Naive B cell (primary cell): ENCODE measurements at places on chromosomes 6 and 20. TPM values are rescaled to one million over a fixed set of nuclear protein-coding genes. Genes with fewer than 3 reads are reported as not detected.

DEFB115 gene
- polyA plus RNA-seq = not detected

DNA sequence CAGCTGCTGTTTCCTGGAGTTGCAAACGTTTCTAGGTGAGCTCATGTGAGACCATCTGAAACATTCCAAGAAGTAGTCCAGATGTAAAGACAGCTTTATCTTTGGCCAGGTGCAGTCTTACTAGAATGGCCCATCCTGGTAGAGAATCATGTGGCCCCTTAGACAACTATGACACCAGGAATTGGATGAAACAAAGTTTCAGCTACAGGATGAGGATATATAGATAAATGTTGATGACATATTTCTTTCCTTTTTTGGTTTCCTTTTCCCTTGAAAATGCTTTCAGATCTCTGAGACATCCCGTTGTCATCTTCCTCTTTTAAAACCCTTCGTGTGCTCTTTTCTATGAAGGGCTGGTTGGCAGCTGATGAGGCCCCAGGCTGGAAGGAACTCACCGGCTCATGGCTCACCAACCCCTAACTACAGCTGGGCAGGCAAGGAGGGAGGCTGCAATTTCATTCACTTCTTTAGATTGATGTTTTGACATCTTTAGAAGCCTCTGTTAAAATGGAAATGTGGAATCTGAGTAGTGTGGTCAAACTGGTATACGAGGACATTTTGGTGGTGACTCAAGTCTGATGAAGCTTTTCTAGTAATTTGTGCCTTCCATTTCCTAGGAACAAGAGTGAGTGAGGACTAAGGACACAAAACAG is 167.9 kb upstream of the TNFAIP3 start:
- no peak overlapping the region for H3K27ac ChIP-seq
- DNase-seq = peak; percentile 30
- H3K27me3 ChIP-seq = peaks cover 9% of the 10 kb centered on the region
- H3K4me1 ChIP-seq = peaks cover 16% of the 10 kb centered on the region
- peak overlapping the region; percentile 50 for H3K4me3 ChIP-seq
- H3K36me3 ChIP-seq = no peaks in the 10 kb centered on the region

PTGIS gene
- not detected for polyA plus RNA-seq

- H3K4me1 ChIP-seq = no peaks in the 10 kb centered on the region
- H3K4me3 ChIP-seq = no peak overlapping the region
- DNase-seq = no peak
- H3K27ac ChIP-seq = no peak overlapping the region
- no peaks in the 10 kb centered on the region for H3K36me3 ChIP-seq
Observed at GRCh38 chr6:142966294-142966693, 21.3 kb upstream of the HIVEP2 start.

- DNase-seq = no peak
- peaks cover 36% of the 10 kb centered on the region for H3K36me3 ChIP-seq
- H3K27ac ChIP-seq = no peak overlapping the region
- H3K27me3 ChIP-seq = no peaks in the 10 kb centered on the region
Observed at GRCh38 chr20:37242503-37242902, 19.1 kb downstream of the GHRH start.
